ENCODE measurements at places on chromosomes 6 and 20. TPM values are rescaled to one million over a fixed set of nuclear protein-coding genes. Genes with fewer than 3 reads are reported as not detected.

The EHMT2 gene
- 35.6 TPM for polyA plus RNA-seq

The CD40 gene
- polyA plus RNA-seq = 321 TPM

DNA sequence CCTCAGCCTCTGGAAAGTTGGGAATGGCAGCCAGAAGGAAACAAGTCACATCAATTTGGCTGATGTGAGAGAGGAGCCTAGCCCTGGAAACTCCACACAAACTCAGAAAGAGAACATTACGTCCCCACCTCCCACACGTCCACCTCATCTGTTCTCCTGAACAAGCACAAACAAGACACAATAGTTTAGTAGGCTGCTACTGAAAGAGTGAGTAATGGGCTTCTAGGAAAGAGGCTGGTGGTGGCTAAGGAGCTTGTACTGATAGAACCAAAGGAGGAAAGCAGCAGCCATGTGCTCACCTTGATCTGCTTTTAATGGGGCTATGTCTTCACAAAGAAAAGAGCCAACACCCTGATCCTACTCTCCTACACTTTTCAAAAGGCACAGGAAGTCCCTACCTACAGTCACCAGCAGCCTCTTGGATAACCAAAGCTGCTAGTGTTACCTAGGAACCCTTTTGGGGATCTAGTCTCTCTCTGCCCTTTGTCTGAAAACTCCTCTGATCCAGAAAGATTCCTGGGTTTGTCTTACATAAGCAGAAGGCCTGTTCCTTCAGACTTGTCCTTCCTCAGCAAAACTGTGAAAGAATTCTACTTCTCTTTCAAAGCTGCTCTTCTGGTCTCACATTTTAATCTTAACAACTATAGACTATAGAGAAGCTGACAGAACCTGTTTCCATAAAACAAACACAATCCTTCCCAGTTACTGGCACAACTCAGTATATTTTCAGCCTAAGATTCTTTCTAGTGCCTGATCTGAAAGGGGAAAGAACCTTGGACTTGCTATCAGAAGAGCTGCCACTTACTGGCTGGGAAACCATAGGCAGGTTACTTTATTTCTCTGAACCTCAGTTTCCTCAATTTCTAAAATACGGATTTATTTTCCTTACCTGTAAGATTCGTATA, 3.1 kb downstream of the PLAGL2 start:
- no peak for DNase-seq

DNA sequence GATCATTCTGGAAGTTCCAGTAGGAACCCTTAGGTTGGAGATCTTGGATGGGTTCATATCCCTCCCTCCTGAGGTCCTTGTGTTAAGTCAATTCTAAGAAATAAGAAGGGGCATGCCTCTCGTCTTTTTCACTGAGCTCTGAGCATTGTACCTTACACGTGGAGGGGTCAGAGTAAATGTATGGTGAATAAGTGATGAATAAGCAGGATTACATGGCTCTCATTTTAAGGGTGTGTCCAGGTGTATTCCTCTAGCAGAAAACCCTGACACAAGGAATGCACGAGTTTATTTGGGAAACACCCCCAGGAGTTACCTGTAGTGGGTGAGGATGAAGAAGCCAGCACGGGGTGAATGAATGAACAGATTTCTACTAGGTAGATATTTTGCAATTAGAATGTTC, 400.2 kb downstream of the KIF16B start:
- no peak for DNase-seq

DNA sequence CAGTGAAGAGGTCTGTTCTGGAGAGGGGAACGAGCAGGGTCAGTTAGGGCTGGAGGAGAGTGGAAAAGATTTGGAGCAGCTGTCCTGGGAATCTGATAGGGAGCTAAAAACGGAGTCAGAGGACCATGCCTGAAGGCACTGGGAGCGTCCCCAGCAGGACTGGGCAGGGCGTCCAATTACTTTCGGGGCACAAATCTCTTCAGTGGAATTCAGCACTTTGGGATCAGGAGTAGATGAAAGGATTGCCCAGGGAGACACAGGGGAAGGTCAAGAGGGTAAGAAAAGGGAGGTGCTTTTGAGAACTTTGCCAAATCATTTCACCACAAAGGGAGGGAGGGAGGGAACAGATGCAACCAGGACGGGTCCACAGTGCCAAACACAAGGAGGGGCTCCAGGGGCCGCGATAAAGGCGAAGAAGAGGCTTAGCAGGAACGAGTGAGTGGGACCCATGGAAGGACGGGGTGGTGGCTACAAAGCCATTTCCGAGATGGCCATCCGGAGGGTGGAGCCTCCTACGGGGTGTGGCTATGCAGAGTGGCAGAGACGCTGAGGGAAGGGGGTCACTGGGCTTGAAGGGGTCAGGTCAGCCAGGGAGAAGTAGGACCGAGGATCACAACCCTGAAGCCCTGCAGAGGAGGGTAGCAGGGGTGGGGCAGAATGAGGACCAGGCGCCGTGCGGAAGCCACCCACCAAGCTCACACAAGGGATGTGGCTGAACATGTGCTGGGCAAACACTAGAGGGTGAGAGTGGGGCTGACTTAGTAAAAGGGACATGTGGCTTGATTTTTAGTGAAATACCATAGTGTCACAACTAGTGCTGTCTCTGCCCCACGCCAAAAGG, 180.0 kb upstream of the RREB1 start:
- DNase-seq = peak; percentile 3

DNA sequence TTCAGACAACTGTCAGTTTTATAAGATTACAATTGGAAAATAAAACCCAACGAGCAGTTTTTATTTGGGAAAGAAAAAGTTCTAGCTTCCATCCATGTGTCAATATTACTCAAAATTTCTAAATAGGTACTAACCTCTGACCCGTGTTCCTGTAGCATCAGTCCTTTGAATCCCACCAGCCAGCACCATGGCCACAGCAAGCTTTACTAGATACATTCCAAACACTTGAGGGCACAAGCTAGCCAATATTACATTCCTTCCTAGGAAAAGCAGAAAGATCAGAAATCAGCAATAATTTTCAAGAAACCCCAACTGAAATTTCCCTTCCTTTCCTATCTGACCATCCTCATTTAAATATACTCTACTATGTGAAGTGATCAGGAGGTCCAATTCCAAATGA, 19.2 kb downstream of the ASF1A start:
- no peak for DNase-seq

GRCh38 chr6:170043881-170044790, 246.7 kb downstream of the DLL1 start:
- DNase-seq = no peak

GRCh38 chr6:151060766-151061531, 178.8 kb upstream of the AKAP12 start:
- DNase-seq = no peak

DNA sequence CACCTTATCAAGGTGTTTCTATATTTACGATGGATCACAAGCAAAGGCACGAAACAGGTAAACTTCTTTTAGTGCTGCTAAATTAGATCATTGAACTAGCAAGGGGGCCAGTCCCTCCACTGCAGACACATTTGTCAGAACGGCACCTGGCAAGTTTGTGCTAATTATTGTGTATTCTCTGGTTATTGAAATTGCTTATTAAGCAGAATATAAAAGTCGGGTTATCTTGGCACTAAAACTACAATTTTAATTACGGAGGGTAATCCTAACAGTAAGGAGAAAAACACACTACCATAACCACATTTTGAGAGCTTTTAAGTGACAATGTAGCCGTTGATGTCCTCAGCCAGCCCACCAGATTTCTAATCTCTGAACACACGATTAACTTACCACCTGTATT, 118.9 kb upstream of the BTN3A2 start:
- no peak for DNase-seq

DNA sequence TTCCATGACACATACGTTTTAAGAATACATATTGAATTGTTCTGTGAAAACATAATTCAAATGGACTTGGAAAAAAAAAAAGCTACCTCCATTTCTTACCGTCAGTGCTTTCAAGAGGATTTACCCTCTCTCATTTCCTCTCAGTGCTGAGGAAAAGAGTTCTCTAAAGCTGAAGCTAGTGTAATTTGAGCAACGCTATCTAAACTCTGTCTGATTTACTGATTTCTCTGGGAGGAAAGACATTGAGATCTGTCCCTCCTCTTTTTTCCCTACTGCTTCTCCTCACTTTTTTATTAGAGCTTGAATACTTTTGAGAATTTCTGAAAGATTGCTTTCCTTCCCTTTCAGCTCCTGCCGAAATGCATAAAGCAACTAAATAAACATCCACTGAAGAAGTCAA, 41.2 kb upstream of the GRIK2 start:
- DNase-seq = no peak

- DNase-seq = no peak
Observed at GRCh38 chr20:36181934-36182603, 27.5 kb downstream of the EPB41L1 start.

GRCh38 chr20:3981132-3981452, 34.3 kb downstream of the RNF24 start:
- no peak for DNase-seq

DNA sequence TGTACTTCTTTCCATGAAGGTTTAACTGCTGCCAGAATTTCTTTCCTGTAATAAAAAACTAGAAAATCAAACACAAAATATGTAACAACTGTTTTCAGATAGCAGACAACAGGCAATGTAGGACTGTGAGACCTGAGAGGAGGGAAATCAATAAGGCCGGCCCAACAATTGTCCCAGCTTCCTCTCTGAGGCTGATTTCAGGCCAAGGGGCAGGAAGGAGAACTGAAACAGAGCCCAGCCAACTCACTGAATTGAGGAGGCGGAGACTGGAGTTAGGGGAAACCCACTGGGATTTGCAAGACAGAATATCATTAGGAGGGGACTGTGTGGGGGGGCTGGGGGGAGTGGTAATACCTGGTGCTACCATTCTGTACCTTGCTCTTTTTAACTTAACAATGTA, 42.2 kb downstream of the FLRT3 start:
- DNase-seq = no peak

Data from naive B cell (primary cell).